ENCODE measurements at places on chromosomes 12 and 14. TPM values are rescaled to one million over a fixed set of nuclear protein-coding genes. Genes with fewer than 3 reads are reported as not detected.

The KRT81 gene
- total RNA-seq = 3,944 TPM

The ACOT2 gene
- 50.8 TPM for total RNA-seq

The CPNE6 gene
- not detected for total RNA-seq

The GYS2 gene
- total RNA-seq = not detected

The CRIP2 gene
- total RNA-seq = 116 TPM

The CHGA gene
- 1.7 TPM for total RNA-seq

The SLC6A12 gene
- 0.68 TPM for total RNA-seq

The CMA1 gene
- total RNA-seq = not detected

The AQP5 gene
- total RNA-seq = not detected

The ANP32D gene
- not detected for total RNA-seq

The RNU6-7 gene
- total RNA-seq = not detected

The TTC6 gene
- total RNA-seq = 0.29 TPM

The CISTR gene
- total RNA-seq = not detected

The TAS2R14 gene
- total RNA-seq = 0.68 TPM

The IL31 gene
- not detected for total RNA-seq

The LBHD2 gene
- total RNA-seq = not detected

The SLC25A47 gene
- total RNA-seq = not detected

The AMDHD1 gene
- total RNA-seq = 3.0 TPM

The OVCH1 gene
- not detected for total RNA-seq

The KERA gene
- total RNA-seq = not detected

The MYF5 gene
- total RNA-seq = not detected

The AMIGO2 gene
- total RNA-seq = 91.4 TPM

The KRT5 gene
- total RNA-seq = 0.53 TPM

The P2RX7 gene
- not detected for total RNA-seq

The PSMA3 gene
- 195 TPM for total RNA-seq

The DPPA3 gene
- not detected for total RNA-seq

The ZNF10 gene
- 1.3 TPM for total RNA-seq

The SLC7A7 gene
- 20.6 TPM for total RNA-seq

The LRTM2 gene
- total RNA-seq = not detected

The SAMD4A gene
- total RNA-seq = 12.0 TPM

The NEUROD4 gene
- total RNA-seq = not detected

The RITA1 gene
- total RNA-seq = 28.9 TPM

The SLC39A5 gene
- total RNA-seq = not detected

The TAS2R42 gene
- total RNA-seq = not detected

The CLEC9A gene
- total RNA-seq = not detected

The CD163 gene
- not detected for total RNA-seq

The MYO1A gene
- 0.29 TPM for total RNA-seq

The RBP5 gene
- total RNA-seq = not detected

The FAM186B gene
- 0.07 TPM for total RNA-seq

The PIWIL1 gene
- total RNA-seq = not detected

The DLST gene
- total RNA-seq = 116 TPM

The ACOT6 gene
- total RNA-seq = not detected

The C14orf180 gene
- not detected for total RNA-seq

The MGP gene
- total RNA-seq = not detected

The NAV3 gene
- 7.9 TPM for total RNA-seq

The FIGNL2 gene
- 0.26 TPM for total RNA-seq

The OASL gene
- total RNA-seq = 2.5 TPM

The CLECL1 gene
- total RNA-seq = not detected

The KCNH3 gene
- 2.1 TPM for total RNA-seq

The GCH1 gene
- 4.2 TPM for total RNA-seq

The SIX6 gene
- total RNA-seq = not detected

The ETFBKMT gene
- 1.3 TPM for total RNA-seq

The CAPZA3 gene
- total RNA-seq = not detected
